Hypothalamus (tissue), 51 donors: ENCODE measurements at places on chromosomes 3 and 15.

- DNase-seq: no peak
Measured at GRCh38 chr15:80999623-81000036, 1.1 kb upstream of the TLNRD1 start.

GRCh38 chr15:47885920-47886319, 168.6 kb downstream of the SEMA6D start:
- no peak for DNase-seq

GRCh38 chr3:112376241-112376911, 43.4 kb downstream of the CD200 start:
- DNase-seq: no peak

- DNase-seq: no peak
Measured at GRCh38 chr3:44132061-44132460, 109.6 kb upstream of the TOPAZ1 start.

DNA sequence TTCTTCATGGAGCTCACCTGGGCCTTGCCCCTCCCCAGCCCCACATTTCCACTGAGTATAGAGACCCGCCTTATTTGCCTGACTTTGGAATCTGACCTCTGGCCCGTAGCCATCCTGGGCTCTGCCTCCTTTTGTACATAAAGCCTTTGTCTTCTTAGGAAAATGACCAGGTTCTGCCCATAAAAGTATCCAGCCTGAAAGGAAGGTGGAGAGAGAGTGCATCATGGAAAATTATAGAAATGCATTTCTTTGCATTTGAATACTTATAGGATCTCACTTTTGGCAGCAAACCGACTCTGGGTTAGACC, 3.6 kb upstream of the SH2D7 start:
- no peak for DNase-seq

- DNase-seq: no peak
Measured at GRCh38 chr3:10357592-10358308, 36.8 kb upstream of the SEC13 start.

DNA sequence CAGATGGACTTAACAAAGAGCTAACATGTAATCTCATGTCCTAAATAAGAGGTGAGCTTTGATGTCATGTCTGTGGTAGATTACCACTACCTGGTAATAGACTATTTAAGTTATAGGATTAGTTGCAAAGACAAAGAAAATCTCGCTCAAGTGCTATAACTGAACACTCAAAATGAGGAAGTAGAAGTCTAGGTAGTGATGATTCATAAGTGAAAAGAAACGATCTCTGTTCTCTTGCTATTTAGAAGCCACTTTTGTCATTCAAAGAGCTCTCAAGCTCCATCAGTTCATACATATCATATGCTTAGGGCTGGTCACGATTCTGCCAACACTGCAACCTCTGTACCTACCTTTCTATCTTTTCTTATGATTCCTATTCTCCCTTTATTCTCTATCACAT, 110.9 kb downstream of the EDEM1 start:
- no peak for DNase-seq

- no peak for DNase-seq
Measured at GRCh38 chr15:91611561-91612323, 241.8 kb upstream of the SLCO3A1 start.

DNA sequence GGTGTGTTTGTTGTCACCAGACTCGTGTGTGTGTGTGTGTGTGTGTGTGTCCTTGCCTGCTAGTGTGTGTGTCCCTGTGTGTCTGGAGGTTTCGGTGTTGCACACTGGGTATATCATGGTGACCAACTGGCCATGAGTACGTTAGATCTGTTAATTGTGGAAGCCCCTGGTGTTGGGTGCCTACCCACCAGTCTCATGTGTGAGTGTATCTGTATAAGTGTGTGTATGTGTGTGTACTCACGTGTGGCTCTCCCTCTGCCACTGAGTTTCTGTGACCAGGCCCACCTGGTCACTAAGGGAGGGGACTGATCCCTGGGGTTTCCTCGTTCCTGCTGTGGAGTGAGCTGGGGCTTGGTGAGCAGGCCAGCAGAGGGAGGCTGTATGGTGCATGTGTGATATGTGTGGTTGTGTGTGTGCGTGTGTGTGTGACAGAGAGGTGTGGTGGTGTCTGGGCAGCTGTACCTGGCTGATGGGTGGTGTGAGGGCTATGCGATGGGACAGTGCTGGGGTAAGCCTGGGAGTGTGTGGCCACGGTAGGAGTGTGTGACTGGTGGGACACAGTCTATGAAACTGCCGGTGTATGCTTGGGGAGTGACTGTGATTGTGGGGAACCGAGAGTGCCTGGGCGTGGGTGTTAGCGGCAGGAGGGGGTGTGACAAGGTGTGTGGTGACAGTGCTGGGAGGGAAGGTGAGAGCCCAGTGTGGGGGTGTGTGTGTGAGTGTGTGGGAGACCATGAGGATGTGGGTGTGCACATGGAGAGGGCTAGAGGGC, 1.8 kb downstream of the PRKCD start:
- DNase-seq: no peak

DNA sequence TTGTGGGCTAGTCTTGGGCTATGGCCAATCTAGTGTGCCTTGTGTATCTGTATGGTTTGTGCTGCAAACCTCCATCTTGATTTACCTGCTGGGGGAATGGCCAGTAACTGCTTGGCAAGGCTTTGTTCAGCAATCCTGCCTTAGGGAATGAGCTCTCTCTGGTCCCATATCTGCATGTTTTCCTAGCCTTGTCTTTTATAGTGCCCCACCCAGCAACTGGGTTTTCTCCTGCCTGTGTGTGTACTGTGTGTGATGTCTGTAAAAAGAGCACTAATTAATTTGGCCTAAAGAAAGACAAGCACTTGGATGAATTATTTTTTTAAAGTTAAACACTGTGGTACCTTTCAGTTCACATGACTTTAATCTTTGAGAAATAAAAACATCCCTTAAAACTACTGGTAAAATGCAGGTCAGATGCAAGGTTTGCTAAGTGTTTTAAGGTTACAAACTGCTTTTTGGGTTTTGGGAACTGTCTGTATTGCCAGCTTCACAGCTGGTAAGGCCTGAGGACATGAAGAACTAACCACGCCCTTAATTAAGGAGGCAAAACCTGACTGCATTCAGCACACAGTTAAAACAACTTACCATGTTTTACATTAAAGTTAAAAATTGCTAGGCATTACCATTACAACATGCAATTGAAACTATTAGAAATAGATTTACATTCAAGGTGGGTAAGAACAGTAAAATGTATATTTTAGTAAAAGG, 1169.2 kb downstream of the OTOL1 start:
- DNase-seq: no peak

DNA sequence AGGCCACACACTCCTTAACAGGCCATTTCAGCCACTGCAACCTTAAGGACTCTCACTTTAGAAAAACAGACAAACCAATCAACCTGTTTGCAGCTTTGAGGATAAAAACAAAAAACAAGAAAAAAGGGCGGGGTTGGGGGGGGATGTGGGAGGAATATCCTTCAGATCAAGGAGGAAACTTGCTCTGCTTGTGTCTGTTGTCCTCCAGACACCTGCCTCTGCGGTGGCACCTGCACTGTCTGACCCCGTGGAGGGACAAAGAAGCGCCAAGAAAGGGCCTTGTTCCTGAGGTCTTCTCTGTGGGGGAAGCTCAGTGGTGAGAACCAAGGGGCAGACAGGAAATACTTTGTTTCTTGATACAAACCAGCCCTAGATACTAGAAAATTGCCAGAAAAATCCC, 70.5 kb downstream of the POLR2M start:
- no peak for DNase-seq

DNA sequence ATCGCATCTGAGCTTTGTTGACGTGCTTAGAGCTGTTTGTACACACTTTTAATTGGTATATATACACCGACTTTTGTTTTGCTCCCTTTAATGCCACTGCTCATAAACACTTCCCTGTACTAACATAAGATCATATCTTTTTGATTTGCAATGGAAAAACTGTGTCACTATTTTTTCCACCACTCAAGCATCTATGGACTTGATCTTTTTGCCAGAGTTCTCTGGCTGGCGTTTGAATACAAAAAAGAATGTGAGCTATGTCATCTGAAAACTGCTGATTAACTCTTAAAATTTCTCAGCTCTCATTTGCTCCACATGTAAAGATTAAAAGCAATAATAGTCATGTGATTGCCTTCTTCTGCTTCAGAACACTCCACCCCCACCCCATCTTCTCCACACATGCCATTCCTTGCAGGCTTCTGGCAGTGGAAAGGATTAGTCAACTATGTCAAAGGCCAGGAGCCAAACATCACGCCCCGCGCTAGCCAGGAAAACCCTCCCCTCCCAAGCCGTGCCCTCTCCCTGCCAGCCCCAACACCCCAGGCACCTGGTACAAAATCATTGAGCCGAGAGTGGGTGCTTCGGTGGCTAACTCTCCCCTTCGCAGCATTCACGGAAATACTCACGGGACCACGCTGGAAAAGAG, 123.4 kb upstream of the MEF2A start:
- DNase-seq: no peak

GRCh38 chr15:92877416-92877815, 22.7 kb upstream of the CHD2 start:
- no peak for DNase-seq

DNA sequence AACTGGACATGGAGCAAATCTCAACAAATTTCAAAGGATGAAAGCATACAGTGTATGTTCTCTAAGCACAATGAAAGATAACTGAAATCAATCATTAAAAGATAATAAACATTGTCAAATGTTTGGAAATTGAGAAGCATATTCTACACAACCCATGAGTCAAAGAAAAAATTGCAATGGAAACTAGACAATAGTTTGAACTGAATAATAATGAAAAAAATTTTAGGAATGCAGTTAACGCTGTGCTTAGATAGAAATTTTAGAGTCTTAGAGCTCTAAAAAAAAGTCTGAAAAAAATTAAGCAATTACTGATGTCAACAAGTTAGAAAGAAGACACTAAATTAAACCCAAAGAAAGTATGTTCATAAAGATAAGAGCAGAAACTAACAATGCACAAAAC, 15.5 kb downstream of the RABL3 start:
- no peak for DNase-seq

DNA sequence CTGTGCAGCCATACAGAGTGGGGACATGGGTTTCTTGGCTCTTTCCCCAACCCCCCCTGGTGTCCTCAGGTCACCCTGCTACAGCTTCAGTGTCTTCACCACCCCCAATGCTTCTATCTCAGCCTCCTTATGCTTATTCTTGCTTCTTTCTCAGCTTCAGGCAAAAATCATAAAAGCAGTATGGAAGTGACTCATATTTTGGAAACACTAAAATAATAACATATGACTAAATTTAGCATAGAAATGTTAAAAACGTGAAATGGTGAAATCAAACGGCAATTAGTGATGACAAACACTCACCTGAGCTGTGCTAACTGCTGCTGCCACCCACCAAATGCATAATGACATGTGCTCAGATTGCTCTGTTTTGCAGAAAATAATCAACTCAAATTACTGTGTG, 475.2 kb upstream of the EPHA3 start:
- DNase-seq: no peak

GRCh38 chr3:39433642-39434041, 27.1 kb downstream of the RPSA start:
- no peak for DNase-seq

DNA sequence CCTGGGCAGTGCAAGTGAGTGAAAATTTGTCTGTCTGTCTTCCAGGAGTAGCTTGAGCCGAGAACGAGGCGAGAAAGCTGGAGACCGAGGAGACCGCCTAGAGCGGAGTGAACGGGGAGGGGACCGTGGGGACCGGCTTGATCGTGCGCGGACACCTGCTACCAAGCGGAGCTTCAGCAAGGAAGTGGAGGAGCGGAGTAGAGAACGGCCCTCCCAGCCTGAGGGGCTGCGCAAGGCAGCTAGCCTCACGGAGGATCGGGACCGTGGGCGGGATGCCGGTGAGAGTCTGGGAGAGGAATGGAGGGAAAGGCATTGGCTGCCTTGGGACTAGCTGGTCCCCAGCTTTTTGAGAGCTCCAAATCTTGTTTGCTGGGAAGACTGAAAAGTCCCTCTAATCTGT, 10.2 kb upstream of the FAM131A start:
- DNase-seq: no peak

DNA sequence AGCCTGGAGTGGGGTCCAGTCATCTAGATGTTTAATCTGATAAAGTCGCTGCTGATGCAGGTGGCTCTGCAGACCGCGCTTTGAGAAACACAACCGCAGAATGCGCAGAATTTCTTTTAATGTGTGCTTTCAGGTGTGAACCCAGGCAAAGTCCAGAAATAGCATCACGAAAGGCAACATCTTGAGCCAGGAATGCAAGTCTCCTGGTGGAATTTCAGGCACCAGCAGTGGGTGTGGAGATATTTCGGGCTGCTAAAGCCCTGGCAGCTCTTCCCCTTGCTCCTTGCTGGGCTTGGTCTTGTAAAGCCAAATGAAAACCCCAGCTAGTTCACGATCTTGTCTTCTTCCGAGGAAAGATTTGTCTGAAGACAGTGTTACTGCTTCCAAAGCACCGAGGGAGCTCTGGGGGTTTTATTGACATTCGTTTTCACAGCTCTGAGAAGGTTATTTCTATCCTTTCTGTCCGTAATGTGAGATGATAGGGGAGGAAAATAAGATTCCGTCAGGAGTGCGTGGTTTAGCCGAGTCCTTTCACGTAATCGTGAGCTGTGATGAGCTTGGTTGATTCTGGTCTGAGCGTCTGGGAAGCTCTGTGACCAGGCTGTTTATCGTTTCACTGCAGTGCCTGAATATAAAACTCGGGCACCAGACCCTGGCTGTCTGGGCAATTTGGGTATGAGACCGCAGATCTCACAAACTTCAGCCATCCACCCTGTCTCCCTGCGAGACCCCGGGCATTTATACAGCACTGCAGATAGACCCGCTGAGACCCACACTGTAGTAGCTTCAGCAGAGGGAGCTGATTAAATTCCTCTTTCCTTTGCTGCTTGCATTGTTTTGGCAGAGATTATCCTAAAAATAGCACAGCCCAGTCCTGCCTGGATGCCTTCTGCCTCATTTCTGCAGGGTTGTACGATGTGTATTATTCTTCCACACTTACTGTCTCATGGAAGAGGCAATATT, 67.0 kb upstream of the SLC25A26 start:
- no peak for DNase-seq

GRCh38 chr3:148763986-148764935, 63.4 kb upstream of the CPB1 start:
- no peak for DNase-seq

- DNase-seq: no peak
Measured at GRCh38 chr3:176079785-176080184, 1117.5 kb downstream of the TBL1XR1 start.

- DNase-seq: no peak
Measured at GRCh38 chr15:38190501-38190900, 62.1 kb upstream of the SPRED1 start.

DNA sequence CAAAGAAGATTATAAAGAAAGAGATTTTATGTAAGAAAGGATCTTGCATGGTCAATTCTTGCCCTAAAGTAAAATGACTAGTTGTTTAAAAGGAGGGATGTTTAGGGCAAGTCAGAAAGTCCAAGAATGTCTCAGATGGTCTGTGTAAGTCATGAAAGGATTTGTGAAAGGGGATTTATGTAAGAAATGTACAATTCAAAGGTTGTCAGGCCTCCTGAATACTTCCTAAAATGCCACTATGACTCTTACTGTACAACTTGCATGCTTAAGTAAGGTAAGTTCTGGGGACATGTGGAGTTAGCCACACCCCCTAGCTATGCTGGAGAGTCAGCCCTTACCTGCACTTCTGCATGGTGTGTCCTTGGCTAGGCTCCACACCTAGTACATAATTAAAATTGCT, 328.9 kb upstream of the TGFBR2 start:
- DNase-seq: no peak
